ENCODE measurements at places on chromosomes 12 and 14.

GRCh38 chr12:124940143-124940392 lies 25.6 kb upstream of the UBC start:
- no peak for DNase-seq

DNA sequence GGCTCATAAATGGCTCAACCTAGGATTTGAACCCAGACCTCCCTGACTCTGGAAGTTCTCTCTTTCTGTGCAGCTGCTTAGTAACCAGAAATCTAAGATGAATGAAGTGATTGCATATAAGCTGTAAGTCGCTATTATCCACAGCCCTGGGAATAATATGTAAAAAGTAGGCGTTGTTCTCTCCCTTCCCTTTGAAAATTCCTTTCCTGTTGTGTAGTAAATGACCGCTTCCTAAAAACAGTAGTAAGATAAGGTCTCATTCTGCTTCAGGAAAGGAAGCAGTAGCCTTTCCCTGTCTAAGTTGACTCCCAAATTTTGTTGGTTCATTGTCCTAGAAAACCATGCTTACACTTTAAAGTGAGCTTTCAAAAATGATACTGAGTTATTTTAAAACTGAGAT lies 418.3 kb downstream of the EGLN3 start:
- no peak for DNase-seq

DNA sequence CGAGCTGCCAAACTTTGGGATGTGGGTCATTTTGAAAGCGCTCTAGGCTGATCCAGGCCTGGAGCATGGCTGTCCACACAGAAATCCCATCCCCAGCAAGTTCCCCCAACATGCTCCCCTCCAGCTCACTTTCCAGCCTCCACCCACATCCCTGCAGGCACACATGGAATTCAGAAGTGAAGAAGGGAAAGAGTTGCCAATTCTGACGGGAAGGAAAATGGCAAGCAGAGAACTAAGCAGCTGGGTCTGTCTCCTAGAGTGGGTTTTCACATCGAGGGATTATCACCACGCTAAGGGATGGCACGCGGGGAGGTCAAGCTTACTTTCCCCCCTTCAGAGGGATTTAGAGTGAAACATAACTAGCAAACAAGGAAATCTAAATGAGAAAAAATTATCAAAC lies 142.3 kb downstream of the RIMBP2 start:
- no peak for DNase-seq

- DNase-seq, result peak; percentile 92
These were observed at the start of gene PSMB5 for GRCh38 chr14:23034498-23035302. Gene PSMB5 (minus strand): TSS chr14:23034900. CDS start chr14:23034881, 19 bp downstream.

GRCh38 chr12:103333676-103334075 lies 162.1 kb downstream of the C12orf42 start:
- DNase-seq, result no peak

DNA sequence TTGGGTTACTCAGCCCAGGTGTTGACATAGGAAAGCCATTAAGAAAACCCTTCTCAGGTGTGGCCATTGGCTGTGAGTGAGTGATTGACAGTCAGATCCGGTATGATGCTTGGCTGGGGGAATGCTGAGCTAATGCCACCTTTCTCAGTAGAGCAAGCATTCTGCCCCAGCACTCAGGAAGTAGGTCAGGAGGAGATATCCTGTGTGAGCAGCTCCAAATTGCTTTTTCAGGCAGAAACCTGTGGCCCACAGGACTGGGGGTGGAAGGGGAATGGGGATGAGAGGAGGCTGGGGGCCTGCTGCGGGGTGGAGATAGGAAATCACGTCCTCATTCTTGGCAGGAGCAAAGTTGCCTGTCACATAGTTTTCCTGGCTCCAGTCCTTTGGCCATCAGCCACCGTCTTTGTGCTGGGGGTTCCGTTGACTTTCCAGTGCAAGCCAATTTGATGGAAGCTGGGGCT lies 55.7 kb downstream of the NINJ2 start:
- DNase-seq, result no peak

DNA sequence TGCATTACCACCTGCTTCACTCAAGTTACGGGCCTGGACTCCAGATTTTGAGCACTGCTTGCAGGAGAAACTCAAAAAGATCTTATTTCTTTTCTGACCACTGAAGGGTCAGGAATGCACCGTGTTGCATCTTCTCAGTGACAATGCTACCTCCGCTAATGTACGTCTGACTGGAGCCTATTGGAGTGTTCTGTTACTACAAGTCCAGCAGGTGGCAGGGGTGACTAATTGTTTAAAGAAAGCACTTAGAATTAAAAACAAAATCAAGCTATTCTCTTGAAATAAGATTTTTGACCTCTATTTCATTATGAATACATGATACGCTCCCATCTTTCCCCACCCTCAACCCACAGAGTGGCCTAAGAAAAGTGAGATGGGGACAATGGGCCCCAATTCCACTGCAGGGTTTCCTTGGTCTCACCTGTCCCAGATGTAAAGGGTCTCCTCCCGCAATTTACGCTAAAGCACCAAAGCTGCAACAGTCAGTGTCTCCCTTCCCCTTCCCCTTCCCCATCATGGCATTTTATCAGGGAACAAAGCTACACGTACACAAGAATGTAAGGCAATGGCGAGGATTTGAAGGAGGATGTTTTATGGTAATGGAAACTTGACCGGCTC lies 2.2 kb downstream of the TBPL2 start:
- DNase-seq, result peak; percentile 51

- no peak for DNase-seq
These were observed 85.3 kb downstream of the PRKCH start for GRCh38 chr14:61406675-61407074.

DNA sequence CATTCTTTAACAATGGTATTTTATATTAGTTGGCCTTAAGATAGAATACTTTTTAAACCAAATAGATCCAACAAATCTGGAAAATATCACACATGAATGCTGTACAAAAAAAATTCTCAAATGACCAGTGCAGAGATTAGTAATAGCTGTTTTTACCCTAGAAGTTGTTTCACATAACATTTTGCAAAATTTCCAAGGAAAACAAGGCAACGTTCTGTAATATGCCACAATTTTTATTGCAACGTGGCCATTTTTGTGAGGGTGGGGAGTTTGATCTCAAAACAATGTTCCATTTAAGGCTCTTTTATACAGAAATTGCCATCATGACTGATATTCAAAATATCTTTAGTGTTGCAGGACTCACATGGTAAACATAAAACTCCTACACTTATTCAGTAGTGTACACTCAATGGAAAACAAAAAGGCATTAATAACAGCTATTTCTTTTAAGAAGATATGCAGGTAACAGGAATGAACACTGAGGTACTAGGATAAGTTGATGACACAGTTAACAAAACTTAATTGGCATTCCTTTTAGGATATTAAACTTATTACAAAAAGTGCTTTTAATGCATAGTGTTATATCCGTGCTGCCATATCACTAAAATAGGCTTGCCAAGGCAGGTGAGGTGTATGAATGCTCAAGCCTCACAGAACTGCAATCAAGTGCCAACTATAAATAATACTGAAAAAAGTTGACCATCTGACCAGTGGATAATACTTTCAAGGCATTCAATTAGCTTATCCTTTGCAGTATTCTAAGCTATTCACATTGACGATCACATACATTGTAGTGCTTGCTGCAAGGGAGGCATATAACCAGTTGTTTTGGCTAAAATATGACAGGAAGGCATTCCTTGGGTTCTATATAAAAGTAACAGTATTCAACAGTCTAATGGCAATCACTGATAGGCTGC lies 2.3 kb downstream of the CFL2 start:
- DNase-seq, result no peak
